ENCODE measurements at places on chromosomes 16 and 17. TPM values are rescaled to one million over a fixed set of nuclear protein-coding genes. Genes with fewer than 3 reads are reported as not detected.

DNA sequence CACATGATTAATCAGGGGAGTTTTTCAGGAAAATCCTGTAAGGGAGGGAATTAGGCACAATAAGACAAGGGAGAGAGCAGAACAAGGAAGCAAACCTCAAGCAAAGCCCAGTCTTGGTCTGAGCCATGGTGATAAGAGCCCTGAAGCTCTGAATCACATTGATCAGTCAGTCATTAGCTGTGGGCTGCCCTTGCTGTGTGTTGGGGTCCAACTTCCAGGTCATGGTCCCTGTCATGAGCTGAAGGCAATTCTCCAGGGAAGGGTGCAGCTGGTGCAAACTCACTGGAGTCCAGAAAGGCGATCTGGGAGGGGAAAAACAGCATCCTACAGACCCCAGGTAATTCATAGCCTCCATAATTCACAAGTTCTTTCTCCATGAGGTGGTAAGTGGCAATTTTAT is 89.9 kb downstream of the CYLD start:
- DNase-seq: no peak

- DNase-seq: no peak
These were observed 733 bp downstream of the CHRNB1 start for GRCh38 chr17:7445619-7445968.

- no peak for DNase-seq
These were observed at the start of gene CLDN7 for GRCh38 chr17:7262192-7262934. Gene CLDN7, minus strand, starts transcription at chr17:7262478. Its CDS starts 435 bp downstream, at chr17:7262043.

- DNase-seq: no peak
These were observed 1.3 kb downstream of the PARD6A start for GRCh38 chr16:67661886-67662652.

DNA sequence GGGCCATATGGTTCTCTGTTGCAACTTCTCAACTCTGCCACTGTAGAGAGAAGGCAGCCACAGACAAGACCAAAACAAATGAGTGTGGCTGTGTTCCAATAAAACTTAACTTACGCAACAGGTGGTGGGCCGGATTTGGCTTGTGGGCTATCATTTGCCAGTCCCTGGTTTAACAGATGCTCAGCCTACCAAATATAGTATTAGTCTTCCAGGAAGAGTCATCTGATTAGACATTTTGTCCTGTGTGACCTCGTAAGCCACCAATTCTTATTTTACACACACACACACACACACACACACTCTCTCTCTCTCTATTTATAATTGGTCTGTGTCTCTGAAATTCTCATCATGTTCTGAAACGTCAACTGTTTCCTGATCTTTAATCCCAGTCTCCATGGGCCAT is 245.9 kb downstream of the XYLT1 start:
- no peak for DNase-seq

DNA sequence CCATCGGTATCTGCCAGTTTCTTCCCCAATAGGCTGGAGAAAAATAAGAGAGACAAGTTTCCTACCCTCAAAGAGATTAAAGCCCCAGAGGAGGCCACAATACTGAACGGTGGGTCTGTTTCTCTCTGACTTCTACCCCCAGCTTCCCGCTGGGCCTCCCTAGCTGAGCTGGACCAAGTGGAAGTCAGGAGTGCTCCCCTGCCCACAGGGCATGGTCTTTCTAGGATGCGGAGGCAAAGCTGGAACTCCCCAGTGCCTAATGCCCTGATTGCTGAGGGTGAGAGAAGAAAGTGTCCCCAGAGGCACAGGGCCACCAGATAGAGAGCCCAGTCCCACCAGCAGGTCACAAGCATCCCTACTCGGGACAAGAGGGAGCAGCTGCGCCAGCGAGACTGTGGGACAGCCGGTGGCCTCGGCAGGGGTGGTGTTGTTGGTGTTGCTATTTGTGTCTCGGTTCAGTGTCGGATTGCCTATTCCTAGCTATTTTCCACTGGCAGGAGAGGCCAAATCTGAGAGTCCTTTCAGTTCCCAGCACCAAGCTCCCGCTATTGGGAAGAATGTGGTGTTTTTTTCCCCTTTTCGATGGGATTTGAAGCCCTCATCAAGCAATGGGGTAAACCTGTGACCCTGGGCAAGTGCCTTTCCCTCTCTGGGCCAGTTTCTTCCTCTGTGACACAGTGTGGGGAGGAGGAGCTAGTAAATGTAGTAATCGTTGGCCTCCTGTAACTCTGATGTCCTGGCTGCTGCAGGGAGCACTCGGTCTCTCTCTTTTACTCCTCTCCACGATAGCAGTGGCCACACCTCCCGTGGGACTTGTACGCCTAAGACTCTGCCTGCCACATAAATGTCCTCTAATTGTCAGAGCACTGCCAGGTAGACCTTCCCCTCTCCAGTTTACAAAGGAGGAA is 22.5 kb upstream of the TBX2 start:
- no peak for DNase-seq

- no peak for DNase-seq
These were observed 55.2 kb upstream of the ERN1 start for GRCh38 chr17:64185101-64185500.

DNA sequence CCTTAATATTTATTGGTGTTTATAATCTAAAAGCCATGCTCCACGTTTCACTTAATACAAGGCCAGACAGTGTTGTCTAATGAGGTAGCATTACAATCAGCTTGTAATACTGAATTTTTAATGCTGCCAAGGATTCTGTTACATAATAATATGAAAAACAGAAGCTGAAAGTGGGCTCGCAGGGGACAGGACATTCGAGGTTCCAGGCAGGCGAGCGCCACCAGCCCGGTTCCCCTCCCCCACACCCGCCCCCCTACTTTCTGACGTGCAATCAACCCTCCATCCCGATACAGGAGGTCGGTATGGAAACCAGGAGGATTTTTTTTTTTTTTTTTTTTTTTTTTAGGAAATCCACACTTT is 6.2 kb upstream of the ZFHX3 start:
- DNase-seq: no peak

DNA sequence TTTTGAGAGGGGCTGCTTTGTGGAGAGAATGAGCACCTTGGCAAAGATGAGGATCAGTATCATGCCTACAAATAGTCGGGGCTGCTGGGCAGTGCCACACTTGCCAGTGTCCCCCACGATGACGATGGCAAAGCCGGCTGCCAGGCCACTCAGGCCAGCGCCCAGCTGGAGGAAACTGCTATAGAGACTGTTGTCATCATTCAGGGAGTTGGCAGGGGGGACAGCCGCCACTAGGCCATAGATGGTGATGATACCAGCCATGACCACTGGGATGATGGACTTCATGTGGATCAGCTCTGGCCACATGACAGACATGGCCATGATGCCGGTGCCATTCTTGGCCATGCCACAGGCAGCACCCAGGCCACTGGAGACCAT is 23.8 kb downstream of the MINK1 start:
- DNase-seq: no peak

- DNase-seq: no peak
These were observed 13.0 kb downstream of the IRX3 start for GRCh38 chr16:54273566-54273965.

GRCh38 chr16:28108590-28109247 is 45.2 kb upstream of the GSG1L start:
- no peak for DNase-seq

DNA sequence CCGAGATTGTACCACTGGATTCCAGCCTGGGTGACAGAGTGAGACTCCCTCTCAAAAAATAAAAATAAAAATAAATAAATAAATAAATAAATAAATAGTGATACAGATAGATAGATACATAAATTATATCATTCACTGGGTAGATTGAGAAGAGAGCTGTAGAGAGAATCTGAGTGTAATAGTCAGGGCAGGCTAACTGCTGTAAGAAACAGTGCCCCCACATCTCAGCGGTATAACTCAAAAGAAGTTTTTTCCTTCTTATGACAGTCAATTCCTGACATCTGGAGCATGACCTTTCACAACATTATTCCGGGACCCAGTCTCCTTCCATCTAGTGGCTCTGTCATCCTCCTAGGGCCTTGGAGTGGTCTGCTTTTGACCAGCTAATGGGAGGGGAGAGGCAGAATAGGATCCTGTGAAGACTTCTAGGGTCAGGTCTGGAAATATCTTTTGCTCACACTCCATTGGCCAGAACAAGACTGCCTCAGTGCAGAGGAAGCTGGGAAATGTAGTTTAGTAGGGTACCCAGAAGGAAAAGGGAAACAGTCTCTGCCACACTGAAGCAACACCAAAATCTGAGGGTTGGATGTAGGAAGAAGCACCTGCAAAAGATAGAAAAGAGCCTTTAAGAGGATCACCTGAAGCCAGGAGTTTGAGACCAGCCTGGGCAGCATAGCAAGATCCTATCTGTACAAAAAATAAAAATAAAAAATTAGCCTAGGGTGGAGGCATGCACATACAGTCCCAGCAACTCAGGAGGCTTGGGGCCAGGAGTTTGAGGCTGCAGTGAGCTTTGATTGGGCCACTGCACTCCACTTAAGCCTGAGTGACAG is 3.0 kb upstream of the QPRT start:
- peak; percentile 2 for DNase-seq

GRCh38 chr17:71338396-71338795 is 782.4 kb upstream of the SOX9 start:
- no peak for DNase-seq

DNA sequence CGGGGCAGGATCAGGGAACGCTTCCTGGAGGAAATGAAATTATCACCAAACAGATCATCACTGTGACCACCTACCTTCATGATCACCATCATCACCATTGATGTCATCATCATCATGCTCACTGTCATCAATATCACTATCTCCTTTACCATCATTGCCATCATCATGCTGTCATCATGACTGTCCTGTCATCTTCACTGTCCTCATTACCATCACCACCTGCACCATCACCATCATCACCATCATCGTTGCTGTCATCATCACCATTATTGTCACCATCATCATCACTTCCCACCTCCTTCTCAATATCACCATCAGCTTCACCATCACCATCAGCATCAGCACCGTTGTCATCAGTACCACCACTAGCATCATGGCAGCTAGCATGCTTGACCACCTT is 65.3 kb downstream of the NTN1 start:
- DNase-seq: no peak

GRCh38 chr16:88010343-88010967 is 59.2 kb downstream of the BANP start:
- no peak for DNase-seq

DNA sequence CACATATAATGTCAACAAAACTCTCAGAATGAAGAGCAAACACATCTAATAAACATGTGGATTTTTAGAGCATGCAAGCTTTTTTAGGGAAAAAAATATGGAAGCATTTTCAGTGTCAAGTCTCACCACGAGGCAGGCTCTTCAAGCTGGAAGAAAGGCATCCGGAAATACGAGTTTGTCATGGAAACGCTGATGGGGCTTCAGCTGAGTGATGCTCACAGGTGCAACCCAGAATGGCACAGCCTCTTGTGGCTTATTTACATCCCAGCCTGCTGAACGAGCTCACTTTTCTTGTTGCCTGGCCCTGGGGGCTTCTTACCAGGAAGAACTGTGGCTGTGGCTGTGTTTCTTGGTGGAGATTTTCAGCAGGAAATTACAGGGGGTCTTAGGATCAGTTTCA is 24.1 kb upstream of the DYNLL2 start:
- no peak for DNase-seq

TVP23A gene
- total RNA-seq: not detected

AATK gene
- 1.5 TPM for total RNA-seq

PLXDC1 gene
- not detected for total RNA-seq

LRRC37A gene
- total RNA-seq: 0.51 TPM

HAGHL gene
- 7.7 TPM for total RNA-seq

SRCAP gene
- 16.6 TPM for total RNA-seq

KRTAP17-1 gene
- total RNA-seq: not detected

PPP1R9B gene
- 21.3 TPM for total RNA-seq

HCFC1R1 gene
- total RNA-seq: 4.4 TPM

CHST6 gene
- 0.64 TPM for total RNA-seq
